ENCODE measurements at places on chromosomes 16 and 17. TPM values are rescaled to one million over a fixed set of nuclear protein-coding genes. Genes with fewer than 3 reads are reported as not detected.

KRTAP3-1 gene
- total RNA-seq: not detected

GPR142 gene
- total RNA-seq: 0.83 TPM

NUP85 gene
- 32.4 TPM for total RNA-seq

HES7 gene
- not detected for total RNA-seq

CASKIN1 gene
- under 0.01 TPM for total RNA-seq

KRTAP2-2 gene
- not detected for total RNA-seq

Measured in esophagus muscularis mucosa (tissue), 4 donors.